Naive thymus-derived CD4-positive, alpha-beta T cell (primary cell): ENCODE measurements at places on chromosomes 5 and 9.

DNA sequence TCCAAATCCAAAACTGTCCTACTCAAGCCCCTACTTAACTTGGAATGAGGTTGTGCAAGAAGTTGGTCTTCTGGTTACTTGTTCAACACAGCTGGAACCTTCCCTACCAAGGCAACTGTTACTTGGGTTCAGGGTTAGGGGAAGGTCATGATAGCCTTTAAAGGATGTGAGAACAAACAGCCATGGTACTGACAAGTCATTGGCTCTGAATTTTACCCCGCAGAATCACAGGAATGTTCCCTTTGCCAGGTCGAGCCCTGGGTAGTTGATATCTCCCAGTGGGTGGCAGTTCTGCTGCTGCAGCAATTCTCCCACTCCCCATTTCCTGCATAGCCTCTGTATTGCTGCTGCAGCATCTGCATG, 396.1 kb upstream of the MPDZ start:
- no peak for DNase-seq

DNA sequence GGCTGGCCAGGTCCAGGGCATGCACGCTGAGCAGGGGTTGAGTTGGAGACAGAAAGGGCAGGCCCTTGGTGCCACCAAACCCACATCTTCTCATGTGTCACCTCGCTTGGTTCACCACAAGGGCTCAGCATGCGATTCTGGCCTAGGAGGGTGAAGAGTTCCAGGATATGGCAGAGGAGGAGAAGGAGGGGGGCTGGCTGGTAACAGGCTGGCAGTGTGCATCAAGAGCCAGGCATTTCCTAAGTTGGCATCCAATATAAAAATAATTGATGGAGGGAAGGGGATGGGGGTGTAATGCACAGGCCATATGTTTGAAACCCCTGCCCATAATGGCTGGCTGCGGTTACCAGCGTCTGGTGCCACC, 255.6 kb downstream of the NFIB start:
- no peak for DNase-seq

- DNase-seq, result no peak
Observed at GRCh38 chr5:16489322-16489791, 23.8 kb upstream of the ZNF622 start.

- no peak for DNase-seq
Observed at GRCh38 chr5:45399041-45399440, 297.1 kb downstream of the HCN1 start.

GRCh38 chr5:180301253-180301652, 9.4 kb upstream of the MAPK9 start:
- no peak for DNase-seq

DNA sequence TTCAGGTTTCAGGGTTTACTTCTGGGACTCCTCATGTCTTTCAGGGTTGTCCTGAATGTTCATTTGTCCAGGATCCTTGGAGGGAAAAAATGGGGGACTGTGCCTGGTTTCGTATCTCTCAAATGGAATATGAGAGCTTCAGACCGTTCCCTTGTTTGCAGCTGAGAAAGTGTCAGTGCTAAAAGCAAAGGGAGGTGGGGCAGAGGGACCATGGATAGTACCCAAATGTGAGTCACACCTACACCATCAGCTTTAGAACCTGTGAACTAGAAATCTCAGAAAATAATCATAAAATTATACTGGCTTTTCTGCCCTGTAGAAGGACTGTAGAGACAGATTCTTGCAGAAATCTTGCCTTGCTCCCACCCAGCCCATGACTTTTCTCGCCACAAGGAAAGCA, 84.3 kb upstream of the TAF11L2 start:
- DNase-seq, result no peak
